ENCODE measurements at places on chromosomes 1 and 21.

DNA sequence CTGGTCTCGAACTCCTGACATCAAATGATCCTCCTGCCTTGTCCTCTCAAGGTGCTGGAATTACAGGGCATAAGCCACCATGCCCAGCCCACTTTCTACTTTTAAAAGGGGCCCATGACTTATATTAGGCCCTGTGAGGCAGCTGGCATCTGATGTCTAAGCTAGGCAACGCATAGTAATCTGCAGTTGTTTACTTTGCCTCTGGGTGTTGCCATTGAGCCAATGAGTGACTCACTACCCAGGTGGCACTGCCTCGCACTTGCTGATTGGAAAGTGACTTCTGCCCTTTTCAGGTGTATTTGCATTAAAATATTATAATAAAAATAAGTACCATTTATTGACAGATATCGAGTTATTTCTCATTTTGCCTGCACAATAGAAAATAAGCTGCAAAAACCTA, 84.9 kb downstream of the KIF14 start:
- peak; percentile 38 for ATAC-seq

GRCh38 chr1:239587574-239588369, 201.4 kb downstream of the CHRM3 start:
- ATAC-seq: no peak

DNA sequence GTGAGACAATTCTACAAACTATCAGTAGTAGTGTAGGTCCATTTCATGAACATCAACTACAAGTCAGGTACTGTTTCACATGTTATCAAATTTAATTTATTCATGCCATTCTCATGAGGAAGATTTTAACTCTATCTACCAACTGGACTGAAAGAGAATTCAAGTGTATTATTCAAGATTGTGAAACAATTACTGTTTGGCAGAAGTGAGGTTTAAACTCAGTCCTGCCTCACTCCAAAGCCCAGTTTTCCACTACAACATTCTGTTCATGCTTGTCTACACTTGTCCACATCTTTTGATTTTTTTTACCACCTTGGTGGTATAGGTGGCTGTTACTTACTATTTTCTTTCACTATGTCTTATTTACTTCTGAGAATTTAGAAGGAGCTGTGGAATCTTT, 272.9 kb downstream of the TGFB2 start:
- ATAC-seq: no peak

DNA sequence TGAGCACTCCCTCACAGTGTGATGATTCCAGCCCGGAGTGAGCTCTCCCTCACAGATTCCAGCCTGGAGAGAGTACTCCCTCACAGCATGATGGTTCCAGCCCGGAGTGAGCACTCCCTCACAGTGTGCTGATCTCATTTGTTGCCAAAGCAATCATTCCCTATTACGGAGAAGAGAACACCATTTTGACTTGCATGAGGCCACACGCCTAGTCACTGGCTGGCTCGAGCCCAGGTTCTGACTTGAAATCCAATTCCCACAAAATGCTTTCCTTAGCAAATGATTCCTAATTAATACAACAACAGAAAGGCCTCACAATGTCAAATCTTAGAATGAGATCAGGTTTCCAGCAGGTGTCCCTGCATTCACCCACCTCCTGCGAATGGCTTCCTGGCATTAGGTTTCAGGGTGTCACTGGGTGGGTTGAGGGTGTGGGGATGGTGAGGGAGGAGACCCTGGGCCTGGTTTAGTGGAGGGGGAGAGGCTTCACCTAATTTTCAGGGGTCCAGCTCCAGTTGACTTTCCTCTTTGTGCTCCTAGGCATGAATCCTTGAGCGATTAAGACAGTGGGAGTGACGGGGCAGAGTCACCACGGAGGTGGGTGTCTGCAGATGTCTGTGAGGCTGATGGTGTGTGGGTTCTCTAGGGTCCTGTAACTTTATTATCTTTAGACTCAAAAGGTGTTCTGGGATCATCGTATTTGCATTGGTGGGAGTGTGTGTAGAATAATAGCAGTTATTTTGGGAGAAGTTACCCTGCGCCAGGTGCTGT, 158.5 kb downstream of the KCNJ6 start:
- no peak for ATAC-seq

GRCh38 chr21:46028573-46029091, 47.1 kb downstream of the COL6A1 start:
- ATAC-seq: no peak

GRCh38 chr1:115077286-115077983, 11.9 kb downstream of the TSPAN2 start:
- ATAC-seq: no peak

- no peak for ATAC-seq
Measured at GRCh38 chr1:219539645-219540254, 73.2 kb downstream of the ZC3H11B start.

DNA sequence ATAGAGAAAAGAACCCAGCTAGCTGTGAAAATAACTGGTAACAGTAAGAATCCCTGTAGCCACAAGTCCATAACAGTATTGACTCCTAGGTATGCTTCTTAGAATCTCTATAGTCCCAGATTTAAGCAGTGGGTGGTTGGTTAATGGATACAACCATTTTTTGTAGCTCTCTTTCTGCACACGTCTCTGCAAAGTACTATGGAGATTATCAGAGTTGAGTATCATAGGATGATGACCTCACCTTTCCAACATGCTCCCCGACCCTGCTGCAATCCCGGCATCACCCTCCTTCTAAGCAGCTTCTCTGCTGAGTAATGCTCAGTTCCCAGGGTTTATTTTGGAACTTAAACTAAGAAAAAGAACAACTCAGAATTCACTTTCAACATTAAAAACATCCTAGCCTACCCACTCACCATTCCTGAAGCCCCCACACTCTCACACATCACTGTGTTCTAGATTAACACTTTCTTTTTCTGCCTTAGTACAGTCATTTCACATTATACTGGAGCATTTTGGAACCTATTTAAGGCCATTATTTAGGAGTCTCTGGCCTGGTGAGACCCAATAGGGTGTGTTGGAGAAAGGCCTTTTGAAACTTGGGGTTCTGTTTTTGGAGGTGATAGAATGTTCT, 2.7 kb downstream of the MLLT11 start:
- ATAC-seq: no peak

DNA sequence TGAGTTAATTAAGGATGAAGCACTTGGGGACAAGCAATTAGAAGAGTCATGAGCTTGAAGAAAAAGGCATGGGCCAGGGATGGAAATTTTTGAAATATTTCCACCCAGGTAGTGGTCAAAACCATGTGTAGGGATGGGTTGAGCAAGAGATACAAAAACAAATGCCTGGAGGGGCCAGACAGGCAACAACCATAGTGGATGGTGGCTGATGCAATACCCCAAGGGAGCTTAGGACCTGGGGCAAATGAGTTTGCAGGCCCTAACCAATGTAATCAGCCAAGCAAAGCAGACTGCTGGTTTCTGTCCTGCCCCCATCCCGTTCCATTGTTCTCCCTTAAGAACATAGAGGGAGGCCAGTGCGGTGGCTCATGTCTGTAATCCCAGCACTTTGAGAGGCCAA, 119.1 kb upstream of the FGGY start:
- no peak for ATAC-seq

GRCh38 chr1:166271151-166271538, 104.3 kb upstream of the FAM78B start:
- no peak for ATAC-seq

DNA sequence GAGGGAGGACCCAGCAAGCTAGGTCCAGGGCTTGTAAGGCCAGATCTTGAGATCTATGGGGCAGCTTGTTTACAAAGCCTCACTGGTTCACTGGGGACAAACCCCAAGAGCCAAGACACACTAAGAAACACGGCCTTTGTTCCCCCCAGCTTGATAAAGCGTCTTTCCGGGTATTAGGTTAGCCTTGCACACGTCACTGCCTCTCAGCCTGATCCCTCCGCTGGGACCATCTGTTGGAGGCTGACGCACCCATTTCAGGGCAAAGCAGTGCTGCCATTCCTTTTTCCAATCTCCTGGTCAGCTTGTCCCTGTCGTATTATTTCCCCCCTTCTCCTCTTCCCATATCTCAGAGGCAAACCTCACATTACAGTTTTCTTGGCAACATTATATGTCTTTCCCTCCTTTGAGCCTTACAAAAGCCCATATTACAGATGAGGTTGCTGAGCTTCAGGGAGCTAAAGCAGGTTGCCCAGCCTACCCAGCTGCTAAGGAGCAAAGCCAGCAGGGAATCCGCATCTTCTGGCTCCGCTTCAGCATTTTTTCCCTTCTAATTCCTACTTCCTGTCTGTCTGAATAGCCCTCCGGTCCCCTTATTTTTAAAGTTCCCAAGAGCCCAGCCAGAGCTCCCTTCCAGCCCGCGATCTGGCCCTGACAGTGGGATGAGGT, 4.1 kb downstream of the HEYL start:
- ATAC-seq: no peak
